NCI-H1105 treated with DMSO at 0.1 percent for 48 hours (cell line): ENCODE measurements at places on chromosomes 3 and 15.

DNA sequence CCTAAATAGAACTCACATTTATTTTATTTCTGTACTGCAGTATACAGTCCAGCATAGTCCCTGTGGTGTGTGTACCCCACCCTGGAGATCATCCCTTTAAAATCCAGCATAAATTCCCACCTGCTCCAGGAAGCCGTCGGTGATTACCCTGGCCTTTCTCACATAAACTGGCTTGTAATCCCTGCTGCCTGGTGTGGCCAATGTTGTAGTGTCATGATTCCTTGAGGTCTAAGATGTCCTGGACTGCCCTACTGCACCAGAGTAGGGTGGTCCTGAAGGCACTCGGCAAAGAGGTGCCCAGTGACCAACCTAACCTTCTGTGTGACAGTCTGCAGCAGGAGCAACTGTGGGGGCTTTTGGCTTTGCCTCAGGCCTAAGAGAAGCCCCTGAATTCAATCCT lies 58.9 kb downstream of the ITGA11 start:
- no peak for DNase-seq

GRCh38 chr3:158918008-158918407 lies 116.2 kb downstream of the MFSD1 start:
- peak; percentile 72 for DNase-seq

- no peak for DNase-seq
Observed at GRCh38 chr3:65425880-65426279, 612.8 kb downstream of the MAGI1 start.

DNA sequence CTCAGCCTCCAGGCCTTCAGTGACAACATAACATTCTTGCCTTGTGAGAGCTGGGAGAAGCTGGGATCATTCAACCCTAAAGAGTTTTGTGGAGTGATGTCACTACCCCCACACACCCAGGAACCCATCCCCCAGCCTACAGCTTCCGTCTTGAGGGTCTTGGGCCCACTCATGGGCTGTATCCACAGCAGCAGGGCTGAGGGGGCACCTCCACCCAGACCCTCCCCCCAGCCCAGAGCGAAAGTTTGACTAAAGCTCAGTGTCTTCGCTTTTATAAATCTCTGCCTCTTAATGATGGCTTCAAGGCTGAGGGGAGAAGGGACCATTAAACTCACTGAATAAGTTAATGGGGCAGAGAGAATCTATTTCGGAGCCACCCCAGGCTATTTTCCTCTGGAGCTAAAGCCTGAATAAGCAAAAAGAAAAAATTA lies 23.8 kb downstream of the NTRK3 start:
- no peak for DNase-seq

DNA sequence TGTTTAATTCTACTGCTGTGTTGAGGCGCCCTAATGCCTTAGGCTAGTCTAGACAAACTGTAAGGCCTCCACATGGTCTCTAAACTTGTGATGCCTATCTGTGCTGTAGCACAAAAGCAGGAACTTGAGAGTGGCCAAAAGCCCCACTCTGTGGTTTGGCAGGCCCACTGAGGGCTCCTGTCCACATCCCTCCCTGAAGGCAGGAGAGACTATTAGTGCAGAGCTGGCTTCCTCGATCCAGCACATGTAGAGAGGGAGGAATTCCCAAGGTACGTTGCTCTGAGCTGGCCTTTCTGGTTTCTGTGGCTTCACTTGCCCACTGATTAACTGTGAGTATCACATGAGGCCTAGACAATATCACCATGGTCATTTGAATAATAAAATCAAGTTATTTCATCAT lies 90.6 kb downstream of the POLR2M start:
- no peak for DNase-seq

- no peak for DNase-seq
Observed at GRCh38 chr3:187735837-187736236, 9.4 kb downstream of the BCL6 start.

DNA sequence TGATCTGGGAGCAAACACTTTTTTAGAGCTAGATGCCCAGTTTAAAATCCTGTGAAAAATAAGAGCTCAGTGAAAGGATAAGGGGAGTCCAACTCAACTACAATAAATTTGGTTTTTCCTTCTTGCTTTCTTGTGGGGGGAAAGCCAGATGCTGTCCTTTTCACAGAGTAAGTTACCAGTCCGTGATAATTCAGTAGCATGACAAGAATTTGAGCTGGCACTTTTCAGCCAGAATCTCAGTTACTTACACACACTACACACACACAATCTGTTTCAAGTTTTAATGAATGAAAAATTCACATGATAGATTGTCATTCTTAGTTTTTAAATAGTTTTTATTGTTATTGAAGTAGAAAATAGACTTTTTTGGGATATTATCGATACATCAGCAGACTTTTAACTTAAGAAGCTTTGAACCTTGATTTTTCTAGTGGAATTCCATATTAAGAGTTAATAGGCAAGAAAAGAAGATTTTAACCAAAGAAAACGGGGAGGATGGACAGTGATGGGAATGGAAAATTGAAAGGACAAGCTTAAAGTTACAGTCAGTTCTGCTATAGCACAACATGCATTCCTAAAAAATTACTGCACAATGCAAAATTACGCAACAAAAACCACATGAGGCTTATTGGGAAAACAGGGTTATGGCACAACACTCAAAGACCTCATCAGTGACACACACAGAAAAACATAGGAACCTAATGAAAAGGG lies 47.0 kb downstream of the PSMD6 start:
- DNase-seq: no peak

DNA sequence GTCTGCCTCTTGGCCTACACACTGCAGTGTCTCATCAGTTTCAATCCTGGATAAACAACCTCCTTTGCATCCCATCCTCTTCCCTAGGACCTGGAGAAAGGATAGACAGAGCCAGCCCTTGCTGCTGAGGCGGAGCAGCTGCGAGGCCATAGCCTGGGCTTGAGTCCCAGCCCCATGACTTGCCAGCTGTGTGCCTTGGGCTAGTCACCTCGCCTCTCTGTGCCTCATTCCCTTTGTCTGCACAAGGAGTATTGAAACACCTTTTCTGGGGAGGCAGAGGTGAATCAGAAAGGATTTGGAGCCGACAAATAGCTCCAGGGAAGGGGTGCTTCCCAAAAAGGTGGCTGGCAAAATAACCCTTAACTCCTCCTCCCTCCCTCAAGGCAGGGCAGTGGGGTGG lies 65.0 kb upstream of the SLC6A1 start:
- DNase-seq: no peak

GRCh38 chr3:144553301-144553700 lies 581.7 kb downstream of the DIPK2A start:
- DNase-seq: no peak

GRCh38 chr15:65346856-65347598 lies 30.8 kb downstream of the IGDCC3 start:
- DNase-seq: no peak

GRCh38 chr3:124520970-124521369 lies 209.3 kb upstream of the UMPS start:
- peak; percentile 98 for DNase-seq

DNA sequence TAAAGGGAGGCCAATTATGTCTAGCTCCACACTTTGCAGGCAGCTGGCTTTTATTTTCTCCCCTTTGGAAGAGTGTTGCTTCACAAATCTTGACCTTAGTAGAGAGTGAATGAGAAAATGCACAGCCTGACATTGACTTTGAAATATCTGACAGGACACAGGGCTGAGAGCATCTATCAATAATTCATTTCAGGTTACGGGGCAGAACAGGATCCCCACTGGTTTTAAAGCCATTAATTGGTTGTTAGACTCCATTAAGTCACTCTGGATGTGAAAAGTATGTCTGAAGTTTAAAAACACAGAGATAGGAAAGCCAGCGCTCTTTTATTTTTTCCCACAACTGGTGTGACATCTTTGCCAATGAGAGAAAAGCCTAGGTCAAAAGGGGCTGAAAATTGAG lies 251.9 kb upstream of the TMC3 start:
- DNase-seq: no peak

- peak; percentile 15 for DNase-seq
Observed at GRCh38 chr15:89442671-89443307, 53.6 kb downstream of the RHCG start.

DNA sequence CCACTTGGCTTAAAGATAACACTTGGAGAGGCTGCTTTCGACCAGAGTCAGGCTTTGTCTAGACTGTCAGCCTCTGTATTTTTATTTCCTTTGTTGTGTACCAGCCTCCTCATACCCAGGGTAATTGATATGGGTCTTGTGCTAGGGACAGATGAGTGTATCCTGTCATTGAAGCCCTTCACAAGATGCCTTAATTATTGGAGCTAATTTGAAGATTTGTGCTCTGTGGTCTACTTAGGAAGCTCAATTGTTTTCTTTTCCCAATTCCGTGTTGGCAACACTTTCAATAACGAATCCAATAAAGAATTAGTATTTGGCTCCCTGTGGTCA lies 60.5 kb upstream of the DPH6 start:
- peak; percentile 48 for DNase-seq

GRCh38 chr3:105728771-105729312 lies 140.0 kb downstream of the CBLB start:
- DNase-seq: no peak

DNA sequence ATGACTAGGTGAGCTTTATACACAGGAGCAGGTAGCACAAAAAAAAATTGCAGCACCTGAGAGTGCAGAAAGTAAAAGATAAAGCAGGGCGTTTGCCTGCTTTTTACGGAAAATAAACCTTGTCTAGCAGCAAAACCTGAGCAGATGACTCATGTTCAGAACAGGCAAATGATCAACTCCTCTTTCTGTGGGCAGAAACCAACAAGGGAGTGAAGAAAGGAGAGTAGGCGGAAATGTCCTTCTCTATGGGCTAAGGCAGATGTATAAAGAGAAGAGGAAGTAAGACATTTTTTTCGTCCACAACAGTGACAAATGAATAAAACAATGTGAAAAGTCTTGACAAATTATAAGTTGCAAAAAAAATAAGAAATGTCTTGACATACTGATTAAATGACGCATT lies 24.5 kb upstream of the GMNC start:
- no peak for DNase-seq

DNA sequence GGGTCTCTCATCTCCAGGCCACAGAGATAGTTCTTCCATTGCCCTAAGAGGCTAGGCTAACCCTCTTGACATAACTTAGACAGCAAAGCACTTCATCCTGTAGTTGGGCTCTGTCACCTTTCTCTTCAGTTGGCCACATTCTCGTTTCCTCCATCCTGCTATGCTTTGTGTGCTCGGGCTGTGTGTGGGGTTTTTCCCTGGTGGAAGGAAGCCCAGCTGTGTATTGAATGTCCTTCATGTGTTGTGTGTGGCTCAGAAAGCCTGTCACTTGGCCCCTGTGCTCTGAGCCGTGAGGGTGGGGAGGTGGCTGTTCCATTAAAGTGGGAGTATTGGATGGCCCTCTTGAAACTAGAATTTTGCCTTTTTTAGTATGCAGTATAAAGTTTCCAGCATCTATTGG lies 8.8 kb upstream of the EXOG start:
- no peak for DNase-seq
